ENCODE measurements at places on chromosomes 6 and 20.

DNA sequence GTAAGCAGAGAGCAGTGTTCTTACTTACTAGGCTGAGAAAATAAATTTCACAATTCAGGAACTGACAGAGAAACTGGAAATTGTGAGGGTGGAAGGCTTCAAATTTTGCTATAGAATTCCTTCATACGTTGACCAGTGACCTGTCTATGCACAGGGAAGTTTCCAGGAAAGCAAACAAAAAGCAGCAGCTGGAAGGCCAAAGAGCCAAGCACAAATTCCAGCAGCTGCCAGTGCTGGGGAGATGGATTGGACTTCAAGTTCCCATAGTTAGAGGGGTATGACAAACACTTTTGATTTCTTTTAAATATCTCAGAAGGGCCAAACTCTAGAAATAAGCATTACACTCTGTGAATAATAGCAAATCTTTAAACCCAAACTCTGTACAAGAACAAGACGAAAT, 299.1 kb upstream of the KCNQ5 start:
- no peak for DNase-seq

- DNase-seq = no peak
Measured at GRCh38 chr6:145360865-145361264, 374.5 kb downstream of the EPM2A start.

GRCh38 chr20:25206063-25206403, 10.5 kb downstream of the ENTPD6 start:
- no peak for DNase-seq

DNA sequence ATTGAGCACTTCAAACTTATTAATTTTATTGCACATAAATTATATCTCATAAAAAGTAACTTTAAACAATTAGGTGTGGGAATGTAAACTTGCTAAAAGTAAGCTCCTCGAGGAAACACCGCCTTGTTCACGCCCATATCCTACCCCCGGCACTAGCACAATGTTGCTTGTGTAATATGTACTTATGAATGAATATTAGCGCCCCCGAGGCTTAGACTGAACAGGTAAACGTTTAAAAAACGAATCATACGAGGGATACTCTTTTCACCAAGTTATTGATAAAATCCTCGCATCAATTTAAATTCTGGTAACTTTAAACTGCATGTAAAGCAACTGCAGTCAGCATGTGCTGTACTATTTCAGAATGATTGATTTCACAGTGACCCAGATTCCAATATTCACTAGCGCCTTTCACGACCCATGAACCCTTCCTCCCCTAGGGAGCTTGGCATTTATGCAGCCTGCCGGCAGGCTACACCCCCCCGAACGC, 637 bp downstream of the TFB1M start:
- no peak for DNase-seq

DNA sequence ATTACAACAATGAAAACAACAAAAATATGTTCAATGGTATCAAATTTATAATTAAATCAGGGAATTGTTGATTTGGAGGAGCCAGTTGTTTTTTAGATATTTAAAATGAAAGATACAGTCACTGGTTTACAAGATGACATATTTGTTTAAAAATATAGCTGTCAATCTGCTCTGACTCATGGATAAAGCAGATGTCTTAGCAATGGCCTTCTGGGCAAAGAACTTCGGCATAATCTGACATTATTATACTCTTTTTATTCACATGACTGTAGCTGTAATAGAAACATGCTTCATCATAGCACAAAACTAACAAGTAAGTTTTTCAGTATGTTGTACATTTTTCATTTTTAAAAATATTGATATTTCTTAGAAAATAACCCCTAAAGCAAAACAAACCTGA, 267.4 kb downstream of the CENPW start:
- no peak for DNase-seq

DNA sequence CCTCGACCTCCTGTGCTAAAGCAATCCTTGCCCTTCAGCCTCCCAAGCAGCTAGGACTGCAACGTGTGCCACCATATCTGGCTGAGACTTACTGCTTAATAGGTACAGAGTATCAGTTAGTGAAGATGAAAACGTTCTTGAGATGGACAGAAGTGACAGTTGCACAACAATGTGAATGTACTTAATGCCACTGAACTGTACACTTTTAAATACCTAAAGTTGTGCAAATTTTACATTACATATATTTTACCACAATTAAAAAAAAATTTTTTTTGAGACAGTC, 25.9 kb downstream of the NUDT3 start:
- DNase-seq = no peak
